ENCODE measurements at places on chromosomes 7 and 10.

- no peak for DNase-seq
These were observed 9.4 kb upstream of the GET4 start for GRCh38 chr7:867001-867405.

DNA sequence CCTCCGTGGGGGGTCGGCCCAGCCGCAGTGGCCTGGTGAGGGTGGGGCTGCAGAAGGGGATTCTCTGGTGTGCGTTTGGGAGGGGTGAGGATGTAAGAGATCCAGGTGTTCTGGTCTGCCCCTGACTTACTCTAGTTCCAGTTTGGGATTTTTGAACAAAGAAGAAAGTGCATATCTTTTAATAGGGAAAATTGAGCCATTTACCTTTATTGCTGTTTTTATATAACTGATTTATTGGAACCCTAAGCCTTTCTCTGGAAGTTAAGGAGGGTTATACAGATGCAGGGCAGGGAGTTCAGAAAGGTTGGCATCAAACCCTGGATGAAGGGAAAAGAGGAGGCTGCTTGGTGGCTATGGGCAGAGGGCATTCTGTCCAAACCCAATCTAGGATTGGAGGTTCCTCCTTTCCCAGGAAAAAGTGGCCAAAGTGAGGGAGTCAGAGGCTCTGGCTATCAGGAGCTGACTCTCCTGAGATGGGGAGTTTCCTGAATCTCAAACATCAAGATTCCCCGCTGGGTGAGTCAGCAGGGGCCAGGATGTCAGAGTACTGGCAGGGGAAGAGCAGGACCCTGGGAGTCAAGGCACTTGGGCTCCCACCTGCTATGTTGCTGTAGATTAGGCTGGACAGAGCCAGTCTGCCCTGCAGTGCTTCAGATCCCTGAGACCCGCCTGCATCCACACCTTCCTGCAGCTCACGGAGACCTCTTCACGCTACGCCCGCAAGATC is 67.5 kb downstream of the CLIP2 start:
- DNase-seq, result no peak

GRCh38 chr10:24792638-24793037 is 69.0 kb upstream of the ARHGAP21 start:
- no peak for DNase-seq

- no peak for DNase-seq
These were observed 203.2 kb upstream of the SHH start for GRCh38 chr7:156015237-156016020.

- DNase-seq, result no peak
These were observed 766.3 kb downstream of the DNAJB9 start for GRCh38 chr7:109335951-109336350.

DNA sequence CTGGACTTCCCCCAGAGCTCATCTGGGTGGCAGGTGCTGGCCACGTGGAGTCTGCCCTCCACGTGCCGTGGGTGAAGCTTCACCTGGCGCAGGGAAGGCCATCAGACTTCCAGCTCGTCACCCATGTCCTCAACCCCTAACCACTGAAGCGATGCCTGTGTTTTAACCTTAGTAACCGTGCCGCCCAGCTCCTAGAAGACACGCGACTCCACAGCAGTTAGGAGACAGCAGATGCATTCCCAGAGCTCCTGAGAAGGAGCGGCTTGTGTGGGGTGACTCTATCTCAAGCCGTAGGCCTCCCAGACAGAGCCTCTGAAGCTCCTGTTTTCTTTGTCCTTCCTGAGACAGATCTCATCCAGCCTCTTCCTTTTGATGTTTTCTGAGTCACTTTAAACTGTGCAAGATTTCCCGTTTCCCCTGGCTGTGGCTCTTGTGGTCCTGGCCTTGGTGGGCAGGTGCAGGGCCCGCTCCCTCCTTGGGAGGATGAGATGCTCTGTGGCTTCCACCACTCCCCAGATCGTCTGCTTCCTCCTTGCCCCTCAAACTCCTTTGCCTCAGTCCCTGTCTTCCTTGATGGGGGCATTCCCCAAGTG is 41.4 kb upstream of the AP5Z1 start:
- no peak for DNase-seq

- DNase-seq, result no peak
These were observed 139.3 kb downstream of the GALNT17 start for GRCh38 chr7:71271203-71271602.

GRCh38 chr10:49187044-49187484 is 1.1 kb downstream of the TMEM273 start:
- DNase-seq, result no peak

GRCh38 chr10:10872764-10873163 is 144.9 kb upstream of the CELF2 start:
- DNase-seq, result no peak

- no peak for DNase-seq
These were observed 239.7 kb upstream of the INHBA start for GRCh38 chr7:41942468-41943093.

DNA sequence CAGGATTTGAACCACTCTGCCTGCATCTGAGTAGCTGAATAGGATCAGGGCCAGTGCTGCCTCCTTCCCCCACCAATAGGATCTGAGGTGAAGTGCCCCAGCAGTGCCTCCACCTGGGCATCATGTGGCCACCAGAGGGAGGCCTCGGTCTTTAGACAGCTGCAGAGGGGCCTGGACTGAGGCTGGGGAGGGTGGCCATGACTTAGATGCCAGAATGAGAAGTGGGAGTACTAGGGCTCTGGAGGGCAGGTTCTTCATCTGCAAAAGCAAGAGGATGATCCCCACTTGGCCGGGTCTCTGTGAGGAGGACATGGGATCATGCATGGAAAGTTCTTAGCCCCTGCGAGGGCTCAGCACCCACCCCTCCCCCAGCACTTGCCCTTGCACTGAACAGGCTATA is 56.9 kb downstream of the NEUROG3 start:
- DNase-seq, result no peak

GRCh38 chr7:7521259-7521658 is 14.4 kb downstream of the COL28A1 start:
- no peak for DNase-seq

GRCh38 chr10:88253-88652 is 39.2 kb upstream of the TUBB8 start:
- no peak for DNase-seq

- no peak for DNase-seq
These were observed 334.4 kb downstream of the SUGCT start for GRCh38 chr7:40468891-40469864.

- no peak for DNase-seq
These were observed 212.6 kb downstream of the PTPRN2 start for GRCh38 chr7:158375034-158375433.

GRCh38 chr7:69228212-69228811 is 370.0 kb upstream of the AUTS2 start:
- DNase-seq, result no peak

DNA sequence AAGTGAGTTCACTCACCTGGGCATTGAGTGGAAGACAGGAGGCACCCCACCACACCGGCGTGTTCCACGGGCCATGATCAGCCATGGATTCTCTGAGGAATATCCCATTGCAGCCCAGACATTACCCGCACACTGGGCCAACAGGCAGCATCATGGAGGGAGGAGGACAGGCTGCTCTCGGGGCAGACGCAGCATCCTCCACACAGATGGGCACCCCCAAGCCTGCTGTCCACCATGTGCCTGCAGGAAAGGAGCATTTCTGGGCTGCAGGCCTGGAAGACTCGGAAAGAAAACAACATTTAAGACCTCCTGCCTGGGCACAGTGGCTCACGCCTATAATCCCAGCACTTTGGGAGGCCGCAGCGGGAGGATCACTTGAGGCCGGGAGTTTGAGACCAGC is 71.0 kb upstream of the SH2B2 start:
- DNase-seq, result no peak

DNA sequence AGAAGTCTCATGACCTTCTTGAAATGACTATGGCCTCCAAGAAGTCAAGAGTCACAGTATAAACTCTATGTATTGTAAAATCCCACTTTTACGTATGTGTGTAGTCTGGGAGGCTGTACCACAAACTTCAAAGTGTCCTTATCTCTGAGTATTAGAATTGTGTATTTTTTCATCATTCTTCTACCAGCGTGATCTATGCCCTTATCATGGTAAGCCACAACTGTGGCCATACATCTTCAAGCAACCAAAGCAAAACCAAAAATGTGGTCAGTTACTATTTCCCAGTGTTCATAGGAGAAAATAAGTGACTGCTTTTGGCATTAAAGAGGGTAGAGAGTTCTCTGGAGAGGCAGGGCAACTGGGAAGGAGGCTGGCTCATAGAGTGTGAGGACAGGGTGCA is 42.8 kb downstream of the SPOCK2 start:
- no peak for DNase-seq

DNA sequence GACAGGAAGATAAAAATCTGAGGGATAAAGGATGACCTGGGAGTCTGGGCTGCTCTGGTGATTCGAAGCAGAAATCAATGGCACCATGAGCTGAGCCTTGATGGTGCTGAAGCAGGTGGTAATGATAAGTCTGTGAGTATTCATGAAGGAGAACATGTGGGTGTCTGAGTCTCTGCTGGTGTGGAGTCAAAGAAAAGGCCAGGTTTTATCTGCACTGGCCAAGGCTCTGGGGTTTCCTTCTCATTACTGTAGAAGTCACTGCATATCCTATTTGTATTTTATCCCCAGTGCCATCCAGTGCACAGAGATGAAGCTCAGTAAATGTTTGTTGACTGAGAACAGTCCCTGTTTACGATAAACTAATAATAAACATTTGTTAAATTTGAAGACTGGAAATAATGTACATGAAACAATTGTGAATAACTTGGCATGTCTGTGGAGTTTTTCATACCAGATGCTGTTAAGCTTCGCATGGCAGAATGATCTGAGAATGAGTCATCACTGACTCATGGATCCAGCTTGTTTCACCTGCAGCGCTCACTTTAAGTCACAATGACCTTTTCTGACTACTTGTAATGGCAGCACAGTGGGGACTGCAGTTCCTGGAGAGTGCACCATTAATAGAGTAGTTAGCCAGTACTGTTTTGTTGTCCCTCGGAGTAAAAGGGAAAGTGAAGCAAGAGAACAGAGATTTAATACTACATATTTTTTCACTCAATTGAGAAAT is 538.5 kb downstream of the HTR7 start:
- DNase-seq, result peak; percentile 0

DNA sequence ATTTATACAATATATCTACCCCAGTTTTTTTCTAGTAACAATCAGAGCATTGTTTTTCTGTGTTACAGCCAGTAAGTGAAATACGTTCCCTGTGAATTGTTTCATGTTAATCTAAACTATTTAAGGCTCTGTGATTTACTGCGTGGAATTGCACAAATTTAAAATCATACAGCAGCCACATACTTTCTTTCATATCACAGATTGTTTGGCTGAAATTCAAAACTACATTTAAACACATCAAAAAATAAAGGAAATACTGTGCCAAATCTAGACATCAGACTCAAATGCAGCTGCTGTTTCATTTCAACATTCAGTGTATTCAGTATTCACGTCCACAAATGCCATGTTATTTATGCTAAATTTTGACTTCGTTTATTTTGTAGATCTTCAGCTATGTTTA is 242.6 kb upstream of the HGF start:
- DNase-seq, result no peak

GRCh38 chr10:93267521-93267920 is 193.8 kb downstream of the CYP26A1 start:
- no peak for DNase-seq

DNA sequence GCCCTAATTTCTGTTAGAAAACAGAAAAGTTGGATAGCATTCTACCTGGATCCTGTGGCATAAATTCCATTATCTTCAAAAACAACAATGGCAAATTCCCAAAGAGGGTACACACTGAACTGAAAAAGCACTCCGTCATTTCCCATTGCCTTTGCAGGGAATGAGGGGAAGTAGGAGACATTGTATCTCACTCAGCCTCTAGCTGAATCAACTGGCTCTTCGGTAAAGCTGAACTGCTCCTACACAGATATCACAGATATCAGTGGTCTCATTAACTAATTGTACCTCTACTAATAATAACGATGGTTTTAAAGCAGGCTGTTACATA is 64.2 kb upstream of the PRKAR2B start:
- DNase-seq, result no peak

- DNase-seq, result peak; percentile 36
These were observed 28.1 kb downstream of the EPHB4 start for GRCh38 chr7:100799037-100799896.

- no peak for DNase-seq
These were observed 484.7 kb upstream of the NRP1 start for GRCh38 chr10:33819206-33819605.

DNA sequence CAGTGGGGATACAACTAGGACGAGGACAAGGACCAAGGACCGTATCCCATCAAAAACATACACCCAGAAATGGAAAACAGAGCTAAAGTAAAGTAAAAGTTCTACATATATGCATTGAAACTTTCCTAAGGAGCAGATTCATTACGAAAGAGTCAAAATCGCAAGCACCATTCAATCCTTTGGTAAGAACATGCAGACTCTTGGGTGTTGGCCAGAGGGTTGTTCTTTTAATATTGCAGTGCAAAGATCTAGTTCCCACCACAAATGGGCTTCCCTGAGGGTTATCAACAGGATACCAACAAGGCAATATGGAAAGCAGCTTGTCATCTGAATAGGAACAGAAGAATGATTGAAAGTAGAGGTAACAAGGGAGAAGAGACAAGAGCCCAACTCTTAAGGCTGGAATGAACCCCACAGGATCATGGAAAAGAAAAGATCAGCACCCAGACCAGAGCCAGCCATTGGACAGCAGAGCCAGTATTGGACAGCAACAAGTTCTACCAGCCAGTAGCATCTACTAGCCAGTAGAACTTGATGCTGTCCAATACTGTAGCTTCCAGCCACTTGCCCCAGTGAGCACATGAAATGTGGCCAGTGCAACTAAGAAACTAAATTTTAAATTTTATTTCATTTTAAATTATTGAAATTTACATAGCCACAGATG is 66.0 kb downstream of the OSBPL3 start:
- DNase-seq, result no peak

DNA sequence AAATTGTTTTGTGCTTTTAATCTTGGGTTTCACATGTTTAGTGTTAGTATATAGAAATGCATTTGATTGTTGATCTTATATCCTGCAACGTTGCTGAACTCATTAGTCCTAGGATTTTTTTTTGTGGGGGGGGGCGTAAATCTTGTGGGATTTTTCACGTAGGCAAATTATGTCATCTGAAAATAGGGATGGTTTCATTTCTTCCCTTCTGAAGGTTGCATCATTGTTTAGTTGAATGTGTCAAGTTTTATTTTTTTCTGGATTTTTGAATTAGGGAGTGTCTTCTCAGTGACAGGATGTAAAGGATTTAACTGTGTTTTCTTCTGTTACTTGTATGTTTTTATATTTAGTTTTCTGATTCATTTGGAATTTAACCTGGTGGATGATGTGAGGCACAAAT is 26.7 kb downstream of the MKLN1 start:
- DNase-seq, result no peak

DNA sequence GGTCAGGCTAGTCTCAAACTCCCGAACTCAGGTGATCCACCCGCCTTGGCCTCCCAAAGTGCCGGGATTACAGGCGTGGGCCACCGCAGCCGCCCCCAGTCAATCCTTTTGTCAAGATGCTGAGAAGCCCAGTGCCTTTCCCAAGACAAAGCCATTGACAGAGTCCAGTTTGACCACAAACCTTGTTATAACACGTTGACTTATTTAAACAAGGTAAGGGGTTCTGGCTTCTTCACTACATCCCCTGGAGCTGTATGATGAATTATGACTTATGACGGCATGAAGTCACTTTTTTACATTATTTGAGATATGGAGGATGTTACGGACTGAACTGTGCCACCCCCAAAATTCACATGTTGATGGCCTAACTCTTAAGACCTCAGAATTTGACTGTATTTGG is 5.8 kb upstream of the SEC61G start:
- no peak for DNase-seq

GRCh38 chr7:23230641-23231101 is 15.9 kb upstream of the GPNMB start:
- DNase-seq, result no peak

- no peak for DNase-seq
These were observed 68.9 kb upstream of the FRMD4A start for GRCh38 chr10:14399641-14400040.

Measured in activated T-cell treated with anti-CD3 and anti-CD28 coated beads for 24 hours (primary cell).